ENCODE measurements at places on chromosomes 3 and 15.

- no peak for DNase-seq
These were observed 5.2 kb upstream of the PFN2 start for GRCh38 chr3:149975919-149976318.

- no peak for DNase-seq
These were observed 262.6 kb downstream of the ABHD5 start for GRCh38 chr3:43953380-43953779.

DNA sequence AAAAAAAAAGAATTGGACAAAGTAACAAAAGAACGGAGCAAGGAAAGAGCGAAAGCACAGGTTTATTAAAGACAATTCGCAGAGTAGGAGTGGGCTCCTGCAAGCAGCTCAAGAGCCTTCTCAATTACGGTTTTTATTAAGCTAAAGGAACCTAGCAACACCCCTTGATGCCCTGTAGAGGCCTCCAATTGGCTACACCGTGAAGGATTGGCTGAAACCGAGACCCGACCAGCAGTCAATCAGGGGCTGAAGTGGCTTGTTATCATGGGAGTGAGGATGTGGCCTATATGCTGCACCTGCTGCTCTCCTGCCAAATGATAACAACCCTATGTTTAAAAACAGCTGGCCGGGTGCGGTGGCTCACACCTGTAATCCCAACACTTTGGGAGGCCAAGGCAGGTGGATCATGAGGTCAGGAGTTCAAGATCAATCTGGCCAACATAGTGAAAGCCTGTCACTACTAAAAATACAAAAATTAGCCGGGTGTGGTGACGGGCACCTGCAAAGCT is 20.4 kb upstream of the AP3B2 start:
- no peak for DNase-seq

- no peak for DNase-seq
These were observed 34.5 kb downstream of the TBL1XR1 start for GRCh38 chr3:177162742-177163141.

DNA sequence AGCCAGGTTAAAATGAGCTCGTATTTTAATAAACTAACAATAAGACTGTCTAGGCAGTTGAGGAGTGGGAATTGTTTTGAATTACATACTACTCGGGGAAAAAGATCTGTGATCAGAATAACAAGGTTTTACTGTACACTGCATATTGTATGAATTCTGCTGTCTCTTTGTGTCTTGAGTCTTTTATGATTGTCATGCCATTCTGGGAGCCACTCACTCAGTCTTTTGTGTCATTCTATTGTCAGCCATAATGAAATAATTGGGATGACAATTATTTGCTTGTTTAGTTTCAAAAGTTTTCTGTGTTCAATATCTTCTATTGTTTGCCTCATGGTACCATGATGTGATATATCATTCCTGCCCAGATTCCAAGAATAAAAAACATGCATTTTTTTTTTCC is 339.6 kb upstream of the TBL1XR1 start:
- no peak for DNase-seq

GRCh38 chr3:57169872-57170623 is 4.9 kb upstream of the IL17RD start:
- peak; percentile 56 for DNase-seq

DNA sequence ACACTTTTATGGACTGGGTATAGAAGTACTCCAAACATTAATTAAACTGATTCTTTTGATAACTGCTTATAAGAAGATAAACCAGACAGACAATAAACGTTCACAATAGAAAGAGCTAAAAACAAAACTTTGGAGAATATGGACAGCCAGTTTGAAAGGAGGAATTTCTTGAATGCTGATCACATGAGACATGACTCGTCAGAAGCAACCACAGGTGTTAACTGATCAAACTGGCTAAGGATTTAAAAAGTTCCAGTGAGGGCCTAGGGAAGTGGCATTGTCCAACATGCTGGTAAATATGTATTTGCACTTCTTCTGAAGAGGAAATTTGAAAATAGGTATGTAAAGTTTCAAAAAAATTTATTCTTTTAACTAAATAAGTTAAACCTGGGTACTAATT is 29.4 kb upstream of the AP3B2 start:
- peak; percentile 44 for DNase-seq

GRCh38 chr15:88804257-88804656 is 1.0 kb downstream of the ACAN start:
- no peak for DNase-seq

DNA sequence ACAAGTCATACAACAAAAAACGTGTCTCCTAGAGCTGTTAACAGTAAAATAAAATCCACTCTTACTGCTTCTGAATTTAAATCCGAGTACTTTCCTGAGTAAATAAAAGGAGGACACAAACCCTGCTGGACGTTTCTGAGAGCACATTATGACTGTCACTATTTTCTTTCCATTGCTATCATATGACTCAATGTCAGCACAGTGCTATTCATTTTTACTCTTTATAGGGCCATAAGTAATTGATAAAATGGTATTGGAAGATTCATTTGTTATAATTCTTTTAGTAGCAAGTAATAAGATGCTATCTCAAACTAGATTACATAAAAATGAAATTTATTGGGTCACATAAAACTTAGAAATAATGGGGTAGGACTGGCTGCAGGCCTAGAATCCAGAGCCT is 68.6 kb downstream of the ALCAM start:
- no peak for DNase-seq

- no peak for DNase-seq
These were observed 118.8 kb upstream of the PTX3 start for GRCh38 chr3:157317895-157318294.

- no peak for DNase-seq
These were observed 161.3 kb downstream of the FBLN2 start for GRCh38 chr3:13710251-13710650.

DNA sequence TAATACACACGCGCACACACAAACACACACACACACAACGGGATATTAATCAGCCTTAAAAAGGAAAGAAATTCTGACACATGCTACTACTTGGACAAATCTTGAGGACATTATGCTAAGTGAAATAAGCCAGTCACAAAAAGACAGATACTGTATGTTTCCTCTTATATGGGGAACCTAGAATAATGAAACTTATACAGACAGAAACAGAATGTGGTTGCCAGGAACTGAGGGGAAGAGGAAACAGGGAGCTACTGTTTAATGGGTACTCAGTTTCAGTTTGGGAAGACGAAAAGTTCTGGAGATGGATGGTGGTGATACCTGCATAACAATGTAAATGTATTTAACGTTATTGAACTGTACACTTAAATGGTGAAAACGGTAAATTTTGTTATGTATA is 20.2 kb downstream of the ICE2 start:
- DNase-seq = no peak

DNA sequence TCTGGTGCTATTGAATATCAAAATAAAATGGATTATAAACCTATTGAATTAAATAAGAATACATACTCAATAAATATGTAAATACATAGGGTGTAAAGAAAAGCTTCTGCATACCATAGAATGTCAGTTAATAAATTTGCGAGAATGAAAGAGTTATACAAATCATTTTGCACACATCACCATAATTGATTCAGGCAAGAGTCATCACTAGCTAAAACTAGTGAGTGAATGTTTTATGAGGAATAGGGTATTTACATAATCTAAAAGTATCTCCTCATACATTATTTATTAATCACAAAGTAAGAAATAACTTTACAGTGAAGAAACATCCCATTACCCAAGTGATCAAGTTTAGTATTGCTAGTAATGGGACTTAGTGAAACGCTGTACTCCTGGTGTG is 13.6 kb downstream of the EXOG start:
- no peak for DNase-seq

DNA sequence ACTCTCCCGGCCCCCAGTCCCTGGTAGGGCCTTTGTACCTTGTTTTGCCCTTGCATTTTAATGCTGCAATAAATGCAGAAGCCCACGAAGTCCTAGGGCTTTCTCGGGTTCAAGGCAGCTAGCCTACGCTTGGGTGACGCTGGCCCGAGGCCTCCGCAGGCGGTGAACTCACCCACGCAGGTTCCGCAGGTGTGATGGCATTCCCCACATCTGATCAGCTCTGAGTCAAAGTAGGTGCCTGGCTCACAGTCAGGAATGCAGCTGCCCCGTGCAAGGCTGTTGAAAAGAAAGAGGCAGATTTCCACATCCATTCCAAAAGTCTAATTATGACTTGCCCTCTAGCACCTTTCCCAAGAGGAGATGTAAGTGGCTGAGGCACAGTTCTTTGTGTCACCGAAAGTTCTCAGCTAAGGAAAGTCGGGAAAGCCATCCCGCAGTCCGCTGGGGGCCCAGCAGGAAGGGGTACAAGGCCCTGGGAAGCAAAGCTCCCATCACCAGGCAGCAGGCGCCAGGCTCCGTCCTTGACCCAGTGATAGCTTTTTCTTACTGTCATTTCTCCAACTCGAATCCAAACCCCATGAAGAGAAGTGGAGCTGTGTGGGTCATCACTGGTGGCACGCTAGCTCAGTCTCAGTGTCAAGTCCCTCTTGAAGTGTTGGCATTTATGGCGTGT is 23.2 kb upstream of the SNRPA1 start:
- DNase-seq = no peak

GRCh38 chr3:33030802-33031201 is 66.1 kb downstream of the GLB1 start:
- DNase-seq = no peak

DNA sequence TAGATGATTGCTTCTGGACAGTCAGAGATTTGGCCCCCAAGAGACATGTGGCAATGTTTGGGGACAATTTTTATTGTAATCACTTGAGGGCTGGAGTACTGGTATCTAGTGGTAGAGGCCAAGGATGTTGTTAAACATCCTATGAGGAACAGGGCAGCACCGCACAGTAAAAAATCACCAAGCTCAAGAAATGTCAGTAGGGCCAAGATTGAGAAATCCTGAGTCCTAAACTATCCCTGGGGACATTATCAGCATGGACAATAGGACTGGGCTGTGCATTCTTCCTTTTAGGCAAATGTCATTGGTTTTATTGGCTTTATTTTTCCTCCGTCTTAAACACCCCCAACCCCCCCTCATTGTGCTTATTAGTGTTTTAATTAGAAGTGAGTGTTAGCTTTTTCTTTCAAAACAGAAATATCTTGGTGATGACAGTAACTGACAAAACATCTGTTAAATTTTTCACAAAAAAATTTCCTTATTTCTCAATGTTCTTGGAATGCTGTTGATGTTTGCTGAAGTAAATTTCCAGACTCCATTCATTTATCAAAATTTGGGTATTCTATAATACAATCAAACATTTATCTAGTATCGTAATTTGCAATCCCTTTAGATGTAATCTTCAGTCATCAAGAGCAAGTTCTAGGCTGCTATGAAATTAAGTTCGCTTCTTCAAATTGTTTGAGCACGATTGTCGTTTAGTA is 944.4 kb downstream of the VGLL3 start:
- DNase-seq = no peak

DNA sequence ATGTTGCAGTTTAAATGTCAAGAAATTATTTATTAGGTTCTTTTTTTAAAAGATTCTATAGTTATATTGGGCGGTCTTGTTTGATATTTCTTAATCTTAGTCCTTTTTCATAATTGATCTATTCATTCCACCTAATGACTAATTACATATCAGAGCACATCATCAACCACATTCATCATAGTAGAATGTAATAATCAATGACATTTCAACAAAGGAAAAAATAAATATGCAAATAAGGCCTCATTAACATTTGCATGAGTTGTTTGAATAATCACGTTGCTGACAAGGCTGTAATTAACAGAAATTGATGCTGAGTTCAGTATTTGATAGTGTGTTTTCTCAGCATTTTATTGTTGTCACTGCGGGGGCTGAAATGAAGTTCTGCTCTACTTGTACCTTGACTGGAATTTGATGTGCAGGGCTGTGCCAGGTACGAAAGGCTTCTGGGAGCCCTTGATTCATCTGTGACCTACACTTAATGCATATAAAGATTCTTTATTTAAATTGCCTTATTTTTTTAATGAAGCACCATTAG is 215.7 kb downstream of the TCF12 start:
- no peak for DNase-seq

DNA sequence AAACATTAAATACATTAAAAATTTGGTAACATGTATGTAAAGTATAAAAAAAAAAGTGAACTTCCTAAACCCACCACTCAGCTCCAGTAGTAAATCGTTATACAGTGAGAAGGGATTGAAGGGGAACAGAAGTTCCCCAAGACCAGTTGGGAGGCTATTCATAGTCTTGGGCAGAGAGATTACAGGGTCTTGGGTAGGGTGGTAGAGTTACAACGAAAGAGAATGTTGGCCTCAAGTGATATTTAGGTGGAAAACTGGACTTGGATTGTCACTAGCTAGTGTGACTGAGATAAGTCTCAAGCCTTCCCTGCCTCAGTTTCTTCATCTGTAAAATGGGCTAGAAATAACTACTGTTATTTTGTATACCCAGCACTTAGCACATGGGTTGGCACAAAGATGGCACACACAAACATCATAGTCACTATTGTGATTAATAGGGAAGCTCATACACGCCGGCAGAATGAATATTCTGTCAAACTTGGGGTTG is 431 bp upstream of the YEATS2 start:
- DNase-seq = no peak

- no peak for DNase-seq
These were observed 143.2 kb upstream of the ARHGEF26 start for GRCh38 chr3:153978006-153978405.

DNA sequence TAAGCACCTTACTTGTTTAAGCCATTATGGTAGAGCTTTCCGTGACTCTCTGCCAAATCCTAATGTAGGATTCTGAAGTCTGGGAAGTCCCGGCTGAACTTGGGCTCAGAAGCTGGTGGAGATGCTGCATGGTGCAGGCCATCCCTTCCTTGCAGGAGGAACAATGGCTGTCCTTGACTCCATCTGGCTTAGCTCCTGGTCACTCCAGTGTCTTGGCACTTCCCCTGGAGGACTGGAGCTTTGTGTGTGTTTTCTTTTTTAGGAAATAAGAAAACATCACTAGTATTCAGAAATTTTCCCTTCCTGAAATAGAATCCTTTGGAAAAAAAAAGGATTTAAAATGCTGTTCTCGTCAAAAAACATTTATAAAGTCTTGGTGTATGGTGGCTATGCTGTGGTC is 209.3 kb upstream of the ROPN1 start:
- no peak for DNase-seq

DNA sequence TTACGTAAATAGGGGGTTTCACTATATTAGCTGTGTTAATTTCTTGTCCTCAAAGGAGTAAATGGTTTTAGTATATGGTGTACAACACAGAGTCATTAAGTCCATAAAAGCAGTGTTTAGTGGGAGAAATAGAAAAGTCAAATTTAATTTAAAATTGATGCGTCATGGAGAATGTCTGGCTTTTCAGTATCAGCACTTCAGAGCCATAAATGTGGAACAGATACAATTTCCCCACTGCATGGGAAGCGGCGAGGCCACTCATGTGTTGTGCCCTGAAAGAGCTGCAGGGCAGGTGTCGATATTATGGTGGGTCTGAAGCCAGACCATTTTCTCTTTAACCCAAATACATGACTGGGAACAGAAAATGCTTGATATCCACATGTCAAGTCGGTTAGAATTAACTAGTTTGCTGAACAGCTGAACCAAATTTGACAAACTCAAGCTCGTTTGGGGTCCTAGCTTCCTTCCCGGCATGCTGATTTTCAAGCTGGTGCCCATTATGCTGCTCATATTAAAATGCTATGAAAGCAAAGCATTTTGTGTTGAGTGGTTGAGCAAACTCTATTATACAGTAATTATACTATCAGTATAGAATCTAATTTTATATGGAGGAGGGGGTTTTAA is 364.6 kb upstream of the TBL1XR1 start:
- DNase-seq = no peak

GRCh38 chr3:38039899-38040261 is 872 bp downstream of the DLEC1 start:
- DNase-seq = peak; percentile 43
